ENCODE measurements at places on chromosomes 12 and 14.

GRCh38 chr12:78818487-78818886 is 46.1 kb upstream of the SYT1 start:
- DNase-seq = no peak

DNA sequence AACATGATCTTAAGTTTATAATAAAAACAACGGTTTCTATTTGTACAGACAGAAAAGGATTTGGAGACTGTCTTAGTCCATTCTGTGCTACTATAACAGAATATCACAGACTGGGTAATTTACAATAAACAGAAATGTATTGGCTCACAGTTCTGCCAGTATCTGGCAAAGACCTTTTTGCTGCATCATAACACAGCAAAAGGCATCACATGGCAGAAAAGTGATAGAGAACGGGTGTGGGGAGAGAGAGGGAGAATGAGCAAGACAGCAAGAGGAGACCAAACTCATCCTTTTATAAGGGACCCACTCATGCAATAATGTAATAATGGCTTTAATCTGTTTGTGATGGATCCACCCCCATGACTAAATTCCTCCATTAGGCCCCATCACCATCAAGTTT is 17.0 kb upstream of the NUDT4 start:
- DNase-seq = no peak

GRCh38 chr14:59704054-59704645 is 127.5 kb upstream of the CCDC175 start:
- no peak for DNase-seq

- no peak for DNase-seq
Measured at GRCh38 chr14:22509036-22509709, 79.9 kb downstream of the DAD1 start.

- no peak for DNase-seq
Measured at GRCh38 chr12:83323866-83324265, 637.2 kb downstream of the TMTC2 start.

Data from stimulated activated CD8-positive, alpha-beta memory T cell treated with anti-CD3 and anti-CD28 coated beads, Interleukin-2, amount 100 ng/mL, for 1 hour (primary cell).